ENCODE measurements at places on chromosomes 1 and 21.

- H3K27me3 ChIP-seq: no peaks in the 10 kb centered on the region
- H3K4me3 ChIP-seq: no peak overlapping the region
Observed at GRCh38 chr1:156584813-156585212, 5.3 kb downstream of the TTC24 start.

- no peak for DNase-seq
- peaks cover 31% of the 10 kb centered on the region for H3K27me3 ChIP-seq
- no peaks in the 10 kb centered on the region for H3K36me3 ChIP-seq
Observed at GRCh38 chr1:214364386-214364785, 83.4 kb downstream of the SMYD2 start.

GRCh38 chr1:15799928-15800835, 7.3 kb downstream of the UQCRHL start:
- H3K27ac ChIP-seq: no peak overlapping the region
- H3K27me3 ChIP-seq: peaks cover 7% of the 10 kb centered on the region
- H3K36me3 ChIP-seq: no peaks in the 10 kb centered on the region
- no peaks in the 10 kb centered on the region for H3K4me1 ChIP-seq
- no peak for DNase-seq

- H3K27me3 ChIP-seq: no peaks in the 10 kb centered on the region
- H3K4me1 ChIP-seq: peaks cover 29% of the 10 kb centered on the region
- peak; percentile 61 for DNase-seq
- no peak overlapping the region for H3K4me3 ChIP-seq
Observed at GRCh38 chr1:89487972-89488371, 36.7 kb upstream of the LRRC8B start.
